ENCODE measurements at places on chromosomes 12 and 14.

- no peak for DNase-seq
Measured at GRCh38 chr12:109131154-109132050, 15.0 kb downstream of the ACACB start.

GRCh38 chr14:91067186-91067585, 6.7 kb upstream of the RPS6KA5 start:
- DNase-seq: no peak

GRCh38 chr14:92635896-92636295, 112.5 kb downstream of the LGMN start:
- DNase-seq: no peak

DNA sequence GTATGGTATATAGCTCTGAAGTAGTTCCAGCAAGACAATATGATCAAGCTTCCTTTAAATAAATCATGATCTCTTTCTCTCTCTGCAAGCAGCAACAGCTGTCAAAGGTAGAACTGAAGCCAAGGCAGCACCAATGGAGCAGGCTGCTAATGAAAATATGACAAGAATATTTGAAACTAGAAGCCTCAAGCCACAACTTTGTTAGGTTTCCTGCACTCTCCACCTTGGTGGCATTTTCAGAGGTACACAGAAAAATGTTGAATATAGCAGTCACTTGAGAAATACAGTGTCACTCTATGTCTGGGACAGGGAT, 43.8 kb upstream of the PSMA6 start:
- DNase-seq: no peak

DNA sequence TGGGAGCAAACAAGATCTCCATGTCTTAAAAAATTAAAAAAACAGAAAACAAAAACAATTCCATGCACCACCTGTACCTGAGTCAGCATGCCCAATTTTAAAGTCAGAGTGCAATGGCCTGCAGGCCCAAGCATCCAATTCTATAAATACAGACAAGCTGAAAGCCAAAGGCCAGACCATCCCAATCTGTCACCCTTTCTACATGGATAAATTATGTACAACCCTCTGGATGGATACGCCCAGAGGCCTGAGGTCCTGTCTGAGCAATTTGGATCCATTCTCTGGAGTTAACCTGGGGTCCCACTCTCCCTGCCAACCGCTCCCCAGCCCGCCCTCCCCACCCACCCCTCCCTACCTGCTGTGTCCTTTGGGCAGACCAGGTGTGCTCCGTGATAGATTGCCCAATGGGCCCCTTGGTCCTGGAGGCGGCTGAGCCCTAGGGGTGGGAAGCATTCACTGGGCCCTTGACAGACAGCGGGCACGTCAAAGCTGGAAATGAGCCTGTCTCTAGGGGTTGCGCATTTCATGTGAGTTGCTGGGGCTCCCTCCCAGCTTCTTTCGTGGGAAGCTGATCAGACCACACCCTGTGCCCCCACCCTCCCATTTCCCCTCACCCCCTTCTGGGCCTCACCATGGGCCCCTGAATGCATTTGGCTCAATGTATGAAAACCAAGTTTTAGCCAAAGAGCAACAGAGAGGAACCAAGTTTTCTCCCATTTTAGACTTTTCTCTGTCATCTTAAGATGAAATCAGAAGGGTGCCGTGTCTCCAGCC, 171.3 kb downstream of the BCL11B start:
- no peak for DNase-seq

GRCh38 chr14:96574633-96575632, 72.8 kb downstream of the PAPOLA start:
- no peak for DNase-seq

GRCh38 chr12:59079472-59079871, 159.2 kb upstream of the LRIG3 start:
- no peak for DNase-seq

DNA sequence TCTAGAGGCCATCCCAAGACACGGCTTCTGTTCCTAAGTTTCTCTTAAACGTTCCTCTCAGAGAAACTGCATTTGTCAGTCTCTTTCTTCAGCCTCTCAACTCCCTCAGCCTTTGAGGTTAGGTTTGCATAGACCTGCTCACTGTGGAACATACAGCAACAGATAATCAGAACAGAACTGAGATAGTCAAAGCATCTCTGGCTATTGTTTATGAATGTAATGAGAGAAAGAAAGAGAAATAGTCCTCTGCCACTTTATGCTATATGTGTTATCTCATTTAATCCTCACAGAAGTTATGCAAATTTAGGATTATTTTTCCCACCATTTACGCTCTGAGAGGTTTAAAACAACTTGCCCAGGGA, 190.6 kb downstream of the PHLDA1 start:
- DNase-seq: no peak

GRCh38 chr14:103163199-103163598, 39.9 kb downstream of the TNFAIP2 start:
- no peak for DNase-seq

DNA sequence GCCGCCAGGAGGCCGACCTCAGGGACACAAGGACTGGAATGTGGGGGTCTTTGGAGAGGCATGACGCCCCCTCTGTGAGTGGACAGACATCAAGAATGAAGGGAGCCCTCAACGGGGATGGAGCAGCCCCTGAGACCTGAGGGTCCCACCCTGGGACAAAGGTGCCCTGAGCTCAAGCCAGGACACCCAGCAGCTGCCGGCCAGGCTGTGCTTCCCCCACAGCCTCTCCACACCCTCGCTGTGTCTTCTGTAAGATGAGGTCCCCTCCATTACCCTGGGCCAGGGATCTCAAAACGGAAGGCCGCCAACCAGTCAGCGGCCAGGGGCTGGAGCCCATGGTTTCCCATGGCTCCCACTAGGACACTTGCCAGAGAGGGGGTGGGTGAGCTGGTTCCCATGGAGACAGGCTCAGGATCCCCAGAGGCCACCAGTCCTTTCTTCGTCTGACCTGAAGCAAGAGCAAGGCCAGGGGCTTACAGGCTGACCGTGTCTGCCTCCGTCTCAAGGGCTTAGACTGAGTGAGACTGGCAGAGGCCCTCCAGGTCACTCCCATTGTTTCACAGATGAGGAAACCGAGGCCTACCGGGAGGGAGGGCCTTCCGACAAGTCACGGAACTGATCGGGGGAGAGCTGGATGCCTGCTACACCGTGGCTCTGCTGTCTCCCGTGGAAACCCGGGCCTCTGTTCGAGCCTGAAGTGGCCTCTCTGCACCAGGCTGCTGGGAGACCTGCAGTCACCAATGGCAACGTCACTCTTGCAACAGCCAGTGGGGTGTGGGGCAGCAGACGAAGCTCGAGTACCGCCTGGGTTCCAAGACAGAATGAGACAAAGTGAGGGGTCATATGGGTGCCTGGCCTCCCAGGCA, 91.7 kb upstream of the DIO3 start:
- DNase-seq: no peak

- no peak for DNase-seq
Measured at GRCh38 chr14:95250936-95251335, 68.8 kb downstream of the CLMN start.

DNA sequence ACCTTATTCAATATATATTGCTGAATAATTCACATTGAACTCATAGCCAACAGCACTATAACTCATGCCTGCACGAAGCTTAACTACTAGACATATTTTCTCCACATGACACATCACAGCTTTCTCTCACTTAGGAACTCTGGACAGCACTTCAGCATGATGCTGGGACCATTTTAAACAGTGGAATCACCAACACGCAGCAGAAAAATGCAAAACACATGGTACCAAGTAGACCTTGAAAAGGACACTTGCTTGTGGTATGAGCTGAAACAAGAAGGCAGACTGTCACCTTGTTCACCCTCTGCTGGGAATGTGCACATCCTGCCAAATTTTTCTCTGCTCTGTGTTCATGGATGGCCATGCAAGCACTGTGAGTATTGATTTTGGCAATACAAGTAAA, 34.8 kb upstream of the CD9 start:
- DNase-seq: no peak

DNA sequence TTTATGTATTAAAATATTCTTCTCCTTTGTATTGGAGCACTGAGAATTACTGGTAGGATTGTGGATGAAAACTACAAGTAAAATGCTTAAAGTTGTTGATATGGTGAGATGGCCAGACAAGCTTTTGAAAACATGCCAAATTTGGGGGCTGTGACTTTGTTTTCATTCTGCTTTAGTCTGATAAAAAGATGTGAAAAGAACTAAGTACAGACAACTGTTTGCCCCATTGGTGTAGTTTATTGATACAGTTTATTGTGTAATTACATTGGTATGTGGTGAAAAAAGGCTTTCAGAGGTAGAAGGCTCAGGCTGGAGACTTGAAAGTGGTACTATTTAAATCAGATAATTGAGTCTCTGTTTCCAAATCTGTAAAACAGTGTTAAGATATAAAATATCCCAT, 746.8 kb downstream of the DIO2 start:
- no peak for DNase-seq

- DNase-seq: no peak
Measured at GRCh38 chr12:28460420-28461130, 270.3 kb downstream of the CCDC91 start.

DNA sequence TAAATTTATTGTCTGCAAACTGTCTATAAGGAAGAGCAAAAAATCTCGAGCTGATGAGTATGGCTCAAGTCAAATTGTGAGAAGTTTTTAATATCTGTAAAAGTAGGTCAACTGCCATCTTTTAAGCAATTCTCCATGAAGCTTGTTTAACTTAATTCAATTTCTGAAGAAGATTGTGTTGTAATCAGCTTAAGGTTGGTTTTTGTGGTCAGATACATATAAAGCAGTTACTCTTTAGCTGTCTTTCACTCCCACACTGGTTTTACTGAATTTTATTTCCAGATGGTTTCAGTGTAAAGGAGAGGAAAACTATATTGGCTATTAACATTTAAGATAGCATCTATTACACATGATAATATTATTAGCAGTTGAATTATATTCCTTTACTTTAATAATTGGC, 1165.1 kb downstream of the SLC16A7 start:
- DNase-seq: no peak

GRCh38 chr12:6529291-6529737, 5.0 kb upstream of the GAPDH start:
- DNase-seq: no peak

GRCh38 chr12:62919838-62920237, 15.1 kb downstream of the PPM1H start:
- DNase-seq: no peak

DNA sequence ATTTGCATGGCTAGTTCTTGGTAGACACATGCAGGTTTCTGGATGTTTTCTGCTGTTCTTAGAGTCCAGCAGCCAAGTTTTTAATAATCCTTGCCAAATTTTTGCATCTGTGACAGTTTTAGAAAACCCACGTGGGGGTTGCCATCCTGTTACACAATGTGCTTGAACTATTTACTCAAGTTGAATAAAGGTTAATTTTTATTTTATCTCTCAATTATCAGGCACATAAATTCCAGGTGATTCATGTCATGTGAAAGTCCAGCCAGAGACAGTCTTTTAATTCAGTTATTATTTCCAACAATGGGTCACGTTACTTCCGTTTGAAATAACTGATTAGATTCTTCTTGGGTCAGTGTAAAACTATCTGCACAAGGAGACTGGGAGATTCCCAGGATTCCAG, 15.7 kb downstream of the MYRFL start:
- no peak for DNase-seq

GRCh38 chr14:39085933-39086332, 17.1 kb downstream of the SEC23A start:
- DNase-seq: no peak

DNA sequence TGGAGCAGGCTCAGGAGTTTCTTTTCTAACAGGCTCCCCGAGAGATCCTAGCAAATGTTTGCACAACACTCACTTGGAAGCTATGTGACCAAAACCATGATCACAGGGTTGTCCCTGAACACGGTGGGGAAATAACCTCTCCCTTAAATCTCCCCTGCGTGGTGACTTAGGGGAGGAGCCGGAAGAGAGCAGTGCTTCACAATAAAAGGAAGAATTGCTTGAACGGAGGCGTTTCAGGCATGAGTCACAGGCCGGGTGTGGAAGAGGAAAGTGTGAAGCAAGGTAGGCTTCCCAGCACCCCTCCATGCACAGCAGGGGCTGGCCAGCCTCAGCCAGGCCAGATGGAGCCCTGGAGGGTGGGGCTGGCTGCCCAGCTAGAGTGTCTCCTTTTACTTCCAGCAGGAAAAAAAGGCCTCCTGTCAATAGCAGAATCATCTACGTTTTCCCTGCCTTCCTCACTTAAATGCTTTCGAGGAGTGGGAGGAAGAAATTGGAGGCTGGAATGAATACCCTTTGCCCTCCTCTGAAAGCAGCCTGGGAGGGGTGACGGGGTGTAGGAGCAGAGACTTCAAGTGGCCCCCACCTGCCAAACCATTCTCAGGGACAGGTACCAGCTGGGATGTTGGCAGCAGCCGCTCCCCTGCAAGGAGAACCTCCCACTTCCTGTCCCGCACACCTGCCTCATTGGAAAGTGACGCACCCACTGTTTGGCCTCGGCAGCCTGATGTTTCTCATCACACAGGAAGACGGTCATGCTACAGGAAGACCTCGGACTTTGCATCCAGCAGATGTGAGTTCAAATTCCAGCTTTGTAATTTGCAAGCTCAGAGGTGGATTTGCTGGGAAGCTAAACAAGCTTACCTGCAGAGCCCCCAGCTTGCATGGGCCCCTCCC, 30.1 kb upstream of the PPP2R5C start:
- DNase-seq: no peak

DNA sequence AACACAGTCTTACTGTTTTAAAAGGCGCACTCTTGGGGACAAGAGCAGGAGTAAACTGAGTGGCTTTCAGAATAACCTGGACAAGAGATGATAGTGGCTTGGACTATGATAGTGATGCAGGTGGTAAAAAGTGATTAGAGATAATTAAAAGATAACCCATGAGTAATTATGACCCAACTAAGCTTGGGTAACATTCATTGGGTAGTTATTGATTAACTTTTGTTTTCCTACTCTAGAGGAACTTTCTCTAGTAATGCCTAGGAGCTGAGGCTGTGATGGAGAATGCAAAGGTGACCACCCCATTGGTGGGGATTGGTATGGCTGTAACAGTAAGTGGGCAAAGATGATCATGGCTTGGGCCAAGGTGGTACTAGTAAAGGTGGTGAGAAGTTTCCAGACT, 22.3 kb upstream of the FRS2 start:
- DNase-seq: no peak

- DNase-seq: no peak
Measured at GRCh38 chr12:6031001-6031400, 85.9 kb upstream of the ANO2 start.

GRCh38 chr12:103944964-103945363, 14.8 kb downstream of the HSP90B1 start:
- no peak for DNase-seq

DNA sequence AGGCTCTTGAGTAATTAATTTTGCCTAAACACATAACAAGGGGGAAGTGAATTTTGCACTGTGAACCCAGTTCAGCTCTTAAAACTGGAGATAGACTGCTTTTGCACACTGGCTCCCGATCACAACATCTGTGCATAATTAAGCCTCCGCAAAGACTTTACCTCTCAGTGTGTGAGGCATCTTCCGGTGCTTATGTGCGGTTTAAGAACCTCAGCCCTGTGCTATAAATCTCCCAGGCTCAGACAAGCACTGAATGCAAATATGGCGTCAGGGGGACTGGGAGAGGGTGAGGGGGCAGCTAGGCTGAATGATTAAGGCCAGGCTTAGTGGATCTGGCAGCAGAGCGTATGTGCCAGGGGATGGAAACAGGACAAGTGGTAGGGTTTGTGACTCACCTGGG, 103.3 kb downstream of the ADCK1 start:
- no peak for DNase-seq

GRCh38 chr14:50036211-50036610, 80.2 kb downstream of the VCPKMT start:
- no peak for DNase-seq

GRCh38 chr12:64713376-64713775, 45.8 kb downstream of the GNS start:
- no peak for DNase-seq
